ENCODE measurements at places on chromosomes 6 and 20.
A peak's percentile ranks its signal among the peaks of the same experiment; 100 is the strongest.

DNA sequence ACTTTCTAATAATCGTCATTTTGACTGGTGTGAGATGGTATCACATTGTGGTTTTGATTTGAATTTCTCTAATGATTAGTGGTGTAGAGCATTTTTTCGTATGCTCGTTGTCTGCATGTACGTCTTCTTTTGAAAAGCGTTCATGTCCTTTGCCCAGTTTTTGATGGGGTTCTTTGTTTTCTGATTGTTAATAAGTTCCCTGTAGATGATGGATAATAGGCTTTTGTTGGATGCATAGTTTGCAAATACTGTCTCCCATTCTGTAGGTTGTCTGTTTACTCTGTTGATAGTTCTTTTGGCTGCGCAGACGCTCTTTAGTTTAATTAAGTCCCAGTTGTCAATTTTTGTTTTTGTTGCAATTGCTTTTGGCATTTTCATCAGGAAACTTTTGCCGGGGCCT lies 32.3 kb upstream of the XRN2 start:
- no peak for DNase-seq

- DNase-seq: no peak
These were observed 330.5 kb downstream of the THBS2 start for GRCh38 chr6:168923171-168923570.

GRCh38 chr6:50826037-50826761 lies 7.5 kb downstream of the TFAP2B start:
- no peak for DNase-seq

- DNase-seq: no peak
These were observed 77.0 kb downstream of the FOXA2 start for GRCh38 chr20:22507240-22507961.

DNA sequence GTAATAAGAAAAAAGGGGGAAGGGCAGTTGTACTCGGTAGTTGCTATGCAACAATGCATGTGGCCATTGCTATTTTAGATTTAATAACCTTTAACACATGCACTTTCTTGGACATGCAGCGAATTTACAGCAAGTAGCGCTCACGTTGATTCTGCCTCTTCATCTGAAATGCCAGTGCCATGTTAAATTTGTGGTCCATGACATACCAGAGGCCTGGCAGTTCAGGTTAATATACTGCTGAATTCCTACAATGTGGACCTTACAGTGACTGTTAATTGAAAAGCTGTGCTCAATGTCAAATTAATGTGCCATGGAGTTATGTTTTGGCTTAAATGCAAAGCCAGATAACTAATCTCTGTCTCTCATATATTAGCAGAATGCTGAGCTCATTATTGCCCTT lies 699.7 kb downstream of the DOK5 start:
- no peak for DNase-seq

GRCh38 chr6:102085257-102085656 lies 691.7 kb downstream of the GRIK2 start:
- no peak for DNase-seq

DNA sequence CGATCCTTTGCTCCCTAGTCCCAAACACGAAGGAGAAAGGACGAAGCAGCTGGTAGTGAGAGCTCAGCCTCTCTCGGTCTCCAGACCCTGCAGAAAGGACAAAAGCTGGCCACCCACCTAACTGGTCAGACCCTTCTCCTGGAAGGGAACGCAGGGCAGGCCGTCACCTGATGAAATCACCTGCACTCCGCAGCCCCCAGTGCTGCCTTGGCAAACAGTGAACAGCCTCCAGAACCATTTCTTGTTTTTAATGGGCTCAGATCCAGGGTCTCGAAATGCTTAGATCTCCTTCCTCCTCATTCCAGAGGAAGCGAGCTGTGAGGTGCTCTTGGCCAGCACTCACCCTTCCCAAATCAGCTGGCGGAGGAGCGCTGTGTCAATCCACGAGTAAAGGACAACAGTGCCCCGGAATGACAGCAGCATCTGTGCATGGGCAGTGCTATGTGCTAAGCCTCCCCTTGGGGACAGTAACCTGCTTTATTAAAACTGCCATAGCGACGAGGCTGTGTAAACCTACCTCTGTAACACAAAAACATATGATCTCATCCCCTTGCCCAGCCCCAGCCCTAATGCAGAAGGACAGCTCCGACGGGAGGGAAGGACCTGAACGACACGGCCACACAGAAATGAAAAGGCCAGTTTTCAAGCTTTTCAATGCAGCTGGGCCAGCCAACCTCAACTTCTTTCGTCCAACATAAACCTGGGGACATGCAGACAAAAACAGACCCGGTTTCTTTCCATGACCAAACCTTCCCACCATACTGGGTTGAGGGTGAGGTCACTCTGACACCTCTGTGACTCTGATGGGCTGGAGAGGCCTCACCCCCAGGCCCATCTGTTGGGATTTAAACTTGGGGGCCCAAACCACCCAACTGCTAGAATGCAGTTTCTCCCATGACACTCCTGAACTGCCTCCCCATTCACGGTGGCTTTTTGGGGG lies 43.3 kb downstream of the SULF2 start:
- DNase-seq: no peak

DNA sequence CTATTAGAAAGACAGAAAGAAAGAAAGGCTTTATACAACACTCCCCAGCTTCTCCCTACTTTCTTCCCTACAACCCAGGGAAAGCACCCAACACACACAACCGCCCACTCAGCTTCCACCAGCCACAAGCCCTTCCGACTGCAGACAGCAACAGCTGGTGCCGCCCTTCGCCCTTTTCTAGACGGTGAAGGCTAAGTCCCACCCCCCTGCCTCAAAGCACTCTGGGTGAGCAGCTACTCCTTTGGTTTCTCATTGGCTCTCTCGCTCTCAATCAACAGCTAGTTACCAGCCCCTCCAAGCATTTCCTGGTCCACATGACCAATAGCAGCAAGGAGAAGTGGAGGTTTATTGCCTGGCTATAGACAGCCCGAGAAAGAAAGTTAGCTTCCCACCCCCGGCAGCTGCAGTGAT lies 230.1 kb upstream of the MOCS1 start:
- peak; percentile 16 for DNase-seq

- DNase-seq: peak; percentile 20
These were observed 170.8 kb downstream of the BCAS1 start for GRCh38 chr20:53899351-53900167.

DNA sequence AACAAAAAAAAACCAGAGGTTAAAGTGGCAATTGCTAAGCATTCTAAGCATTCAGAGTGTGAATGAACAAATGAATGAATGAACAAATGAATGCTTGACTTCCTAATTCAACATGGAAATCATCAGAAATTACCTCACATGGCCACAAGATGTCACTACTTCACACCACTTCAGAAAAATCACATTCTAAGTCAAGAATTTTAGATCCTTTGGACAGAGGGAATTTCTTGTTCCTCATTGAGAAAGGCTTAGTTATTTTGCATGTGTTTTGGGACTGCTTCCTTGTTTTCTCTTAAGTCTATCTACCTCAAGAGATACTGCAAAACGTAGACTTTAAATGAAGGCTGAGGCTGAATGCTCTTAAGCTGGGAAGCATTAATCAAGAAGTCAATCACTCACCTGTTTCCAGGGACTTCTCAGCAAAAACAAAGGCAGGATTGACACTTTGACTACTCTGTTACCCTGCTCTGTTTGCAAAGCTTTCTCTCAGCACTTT lies 120.2 kb downstream of the MBOAT1 start:
- no peak for DNase-seq

GRCh38 chr20:53559816-53560215 lies 33.8 kb downstream of the ZNF217 start:
- no peak for DNase-seq

GRCh38 chr6:1904466-1904799 lies 294.7 kb downstream of the FOXC1 start:
- DNase-seq: no peak

- DNase-seq: no peak
These were observed 2.6 kb downstream of the HCRTR2 start for GRCh38 chr6:55176958-55177357.

DNA sequence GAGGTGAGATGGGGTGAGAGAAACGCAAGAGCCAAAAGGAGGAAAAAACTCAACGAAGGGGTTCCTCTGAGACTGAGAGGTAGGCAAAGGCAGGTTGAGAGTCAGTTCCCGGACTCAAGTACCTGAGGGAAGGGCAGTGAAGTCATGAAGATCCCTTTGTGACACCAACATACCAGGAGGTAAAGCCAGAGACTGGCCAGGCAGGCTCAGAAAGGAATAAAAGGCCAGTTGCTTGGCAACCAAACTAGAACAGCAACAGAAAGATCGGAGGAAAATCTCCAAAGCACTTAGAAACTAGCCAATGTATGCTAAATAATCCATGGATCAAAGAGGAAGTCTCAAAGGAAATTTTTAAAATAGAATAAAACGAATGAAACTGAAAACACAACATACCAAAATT lies 209.8 kb upstream of the PROKR2 start:
- no peak for DNase-seq

- no peak for DNase-seq
These were observed 30.0 kb downstream of the TFAP2A start for GRCh38 chr6:10384610-10385523.

DNA sequence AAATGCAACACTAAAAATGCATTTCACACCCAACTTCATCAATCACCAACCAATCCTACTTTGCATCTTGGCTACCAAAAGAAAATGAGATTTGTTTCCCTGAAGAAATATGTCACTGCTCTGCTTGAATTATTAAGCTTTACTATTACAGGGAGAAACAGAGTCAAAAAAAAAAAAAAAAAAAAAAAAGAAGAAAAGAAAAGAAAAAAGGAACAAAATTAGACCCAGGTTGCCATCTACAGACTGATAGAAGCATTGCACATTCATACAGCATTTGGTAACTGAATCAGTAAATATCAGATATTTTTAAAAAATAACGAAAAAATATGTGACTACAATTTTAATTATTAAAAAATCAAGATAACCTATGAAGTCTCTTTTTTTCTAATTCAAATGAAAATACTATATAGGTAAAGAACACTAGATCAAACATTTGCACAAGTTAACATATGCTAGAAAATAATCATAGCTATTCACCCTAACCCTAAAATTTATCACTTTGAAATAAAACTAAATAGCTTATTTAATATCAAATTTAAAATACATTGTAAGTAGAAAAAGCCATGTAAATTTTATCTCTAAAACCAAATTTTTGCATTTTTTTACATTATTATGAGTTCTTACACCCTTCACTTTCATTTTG lies 83.3 kb downstream of the DCDC2 start:
- DNase-seq: no peak

DNA sequence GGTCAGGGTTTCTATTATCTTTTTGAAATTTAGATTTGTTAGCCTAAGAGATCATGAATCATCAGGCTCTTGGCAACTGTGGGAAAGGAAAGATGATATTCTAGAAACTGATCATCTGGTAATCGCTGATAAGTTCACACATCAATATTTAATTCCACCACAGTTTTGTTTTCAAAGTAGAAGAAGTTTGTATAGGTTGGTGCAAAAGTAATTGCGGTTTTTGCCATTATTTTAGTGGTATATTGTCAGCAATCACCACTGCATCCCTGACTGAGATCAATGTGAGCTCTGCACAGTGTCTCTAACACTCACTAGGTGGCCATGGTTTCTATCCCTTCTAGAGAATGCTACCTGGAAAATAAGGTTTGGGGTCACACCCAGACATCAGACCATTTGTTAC lies 17.0 kb upstream of the PXDC1 start:
- no peak for DNase-seq

GRCh38 chr6:63785006-63785405 lies 149.4 kb downstream of the PHF3 start:
- no peak for DNase-seq

DNA sequence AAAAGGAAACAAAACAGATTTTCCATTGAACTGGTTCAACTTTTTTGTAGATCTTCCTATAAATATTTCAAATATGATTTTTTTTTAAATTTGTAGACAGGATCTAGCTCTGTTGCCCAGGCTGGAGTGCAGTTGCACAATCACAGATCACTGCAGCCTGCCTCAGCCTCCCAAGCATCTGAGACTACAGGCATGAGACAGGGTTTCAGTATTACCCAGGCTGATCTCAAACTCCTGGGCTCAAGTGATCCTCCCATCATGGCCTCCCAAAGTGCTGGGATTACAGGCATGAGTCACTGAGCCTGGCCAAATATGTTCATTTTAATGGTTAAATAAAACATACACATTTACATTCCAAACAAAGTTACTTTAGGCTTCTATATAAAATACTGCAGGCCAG lies 33.6 kb downstream of the SAMHD1 start:
- DNase-seq: no peak

- DNase-seq: peak; percentile 5
These were observed 79.8 kb upstream of the KCNK16 start for GRCh38 chr6:39402239-39402751.

- DNase-seq: no peak
These were observed 128.2 kb downstream of the BANF2 start for GRCh38 chr20:17827759-17828559.

GRCh38 chr6:11847515-11848345 lies 69.1 kb upstream of the ADTRP start:
- no peak for DNase-seq

DNA sequence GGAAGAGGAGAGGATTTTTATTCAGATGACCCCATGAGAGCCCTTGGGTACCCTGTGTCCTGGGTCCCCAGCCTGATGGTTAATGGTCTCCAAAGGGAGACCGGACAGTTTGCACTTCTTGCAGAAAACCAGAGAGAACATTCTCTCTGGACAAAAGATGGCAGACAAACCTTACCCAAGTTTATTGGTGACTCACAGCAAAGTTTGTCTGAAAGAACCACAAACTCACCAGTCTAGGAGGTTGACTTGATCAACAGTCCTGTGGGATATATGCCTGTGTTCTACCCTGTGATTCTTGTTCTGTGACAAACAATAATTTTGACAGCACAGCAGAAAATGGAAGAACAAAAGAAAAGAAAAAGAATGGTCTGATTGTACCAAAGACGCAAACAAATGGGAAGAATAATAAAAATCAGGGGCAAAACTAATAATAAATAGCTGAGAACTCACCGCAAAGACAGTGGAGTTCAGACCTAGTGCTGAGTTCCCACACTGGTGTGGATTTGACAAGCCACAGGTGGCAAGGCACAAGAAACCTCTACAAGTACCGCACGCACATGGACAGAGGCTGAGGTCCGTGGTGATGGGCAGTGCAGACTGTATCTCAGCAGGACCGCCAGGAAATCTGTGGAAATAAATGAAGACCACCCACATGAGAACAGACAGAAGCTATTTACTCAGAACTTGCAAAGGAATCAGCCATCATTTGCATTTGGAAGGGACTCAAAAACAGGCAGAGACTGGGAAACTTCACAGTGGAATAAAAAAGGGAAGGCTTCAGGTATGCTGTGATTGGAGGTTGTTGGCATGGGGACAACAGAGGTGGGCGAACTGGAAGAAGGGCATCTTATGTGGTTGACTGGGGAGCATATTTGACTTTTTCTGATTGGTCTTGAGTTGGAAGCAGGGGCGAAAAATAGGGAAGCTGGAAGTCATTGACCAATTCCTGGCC lies 246.3 kb upstream of the RNF24 start:
- DNase-seq: no peak

GRCh38 chr6:40438246-40438887 lies 148.8 kb downstream of the LRFN2 start:
- no peak for DNase-seq

GRCh38 chr20:43938932-43939761 lies 24.5 kb downstream of the TOX2 start:
- DNase-seq: peak; percentile 85
